ENCODE measurements at places on chromosomes 6 and 20.

GRCh38 chr20:63400486-63401210 lies 39.5 kb upstream of the CHRNA4 start:
- no peak for DNase-seq

DNA sequence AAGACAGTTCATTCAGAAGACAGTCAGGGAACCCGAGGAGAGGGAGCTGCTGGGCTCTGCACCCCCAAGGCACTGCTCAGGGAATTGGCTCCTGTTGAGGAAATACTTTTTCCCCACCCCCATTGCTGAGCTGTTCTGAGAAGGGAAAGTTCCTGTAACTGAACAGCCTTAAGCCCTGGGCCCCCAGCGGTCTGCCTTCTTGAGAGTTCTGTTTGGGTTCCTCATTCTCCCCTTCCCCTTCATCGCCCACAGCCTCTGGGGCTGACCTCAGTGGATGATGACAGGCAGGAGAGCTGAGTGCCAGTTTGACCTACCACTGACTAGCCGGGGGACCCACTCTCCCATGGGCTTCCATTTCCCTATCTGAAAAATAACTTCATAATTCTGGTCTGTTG lies 10.7 kb downstream of the HCK start:
- DNase-seq: peak; percentile 16

DNA sequence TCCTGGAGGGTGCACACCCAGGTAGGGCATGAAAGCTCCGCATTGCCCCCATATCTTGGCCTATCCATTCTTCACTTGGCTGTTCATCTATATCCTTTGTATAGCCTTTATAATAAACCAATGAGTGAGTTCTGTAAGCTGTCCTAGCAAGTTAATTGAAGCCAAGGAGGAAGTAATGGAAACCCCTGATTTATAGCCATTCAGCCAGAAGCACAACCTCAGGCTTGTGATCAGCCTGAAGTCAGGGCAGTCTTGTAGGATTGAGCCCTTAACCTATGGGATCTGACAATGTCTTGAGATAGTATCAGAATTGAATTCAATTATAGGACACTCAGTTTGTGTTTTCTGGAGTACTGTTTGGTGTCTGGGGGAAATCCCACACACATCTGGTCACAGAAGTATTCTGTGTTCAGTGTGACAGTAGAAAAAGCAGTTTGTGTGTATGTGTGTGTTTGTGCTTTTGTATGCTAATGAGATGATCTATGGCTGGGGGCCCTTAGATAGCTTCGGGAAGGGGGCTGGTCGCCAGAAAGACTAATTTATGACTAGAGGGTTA lies 5.7 kb downstream of the NT5E start:
- DNase-seq: no peak

DNA sequence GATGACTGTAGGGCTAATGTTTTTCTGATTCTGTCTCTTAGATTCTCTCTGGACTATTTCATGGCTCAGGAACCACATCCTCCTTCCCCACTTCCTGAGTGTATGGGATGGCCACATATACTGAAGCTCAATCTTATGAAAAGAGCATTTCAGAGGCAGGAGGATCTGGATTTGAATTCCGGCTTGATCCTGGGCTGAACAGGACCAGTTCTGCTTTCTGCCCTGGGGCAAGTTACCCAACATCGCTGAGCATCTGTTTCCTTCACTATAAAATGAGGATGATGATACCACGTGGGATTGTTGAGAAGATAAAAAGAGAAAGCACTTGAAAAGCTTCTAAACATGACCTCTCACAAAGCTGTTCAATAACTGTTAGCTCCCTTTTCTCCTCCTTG lies 168.4 kb upstream of the TNFAIP3 start:
- no peak for DNase-seq

- no peak for DNase-seq
Observed at GRCh38 chr6:98928688-98929087, 19.1 kb downstream of the FBXL4 start.
